ENCODE measurements at places on chromosomes 12 and 14.

GRCh38 chr14:30125322-30125979, 197.8 kb upstream of the PRKD1 start:
- no peak for DNase-seq

GRCh38 chr12:80422550-80422949, 21.5 kb upstream of the PTPRQ start:
- no peak for DNase-seq

DNA sequence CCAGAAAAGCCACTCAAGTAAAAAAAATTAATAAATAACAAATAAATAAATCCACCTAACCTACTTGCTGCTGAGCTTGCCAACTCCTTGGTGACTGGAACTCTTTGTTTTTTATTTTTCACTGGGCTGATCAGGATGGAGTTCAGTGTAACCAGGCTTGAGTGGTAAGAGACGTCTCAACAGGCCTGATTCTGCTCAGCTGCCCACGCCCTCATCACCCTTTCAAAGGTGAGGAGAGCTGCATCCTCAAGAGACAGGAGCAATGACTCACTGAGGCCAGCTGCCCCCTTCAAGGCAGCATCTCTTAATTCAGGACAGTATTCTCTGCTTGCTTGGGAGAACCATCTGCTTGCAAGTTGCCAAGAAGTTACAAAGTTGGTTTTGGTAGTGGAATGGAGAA, 111.9 kb upstream of the CPM start:
- no peak for DNase-seq

DNA sequence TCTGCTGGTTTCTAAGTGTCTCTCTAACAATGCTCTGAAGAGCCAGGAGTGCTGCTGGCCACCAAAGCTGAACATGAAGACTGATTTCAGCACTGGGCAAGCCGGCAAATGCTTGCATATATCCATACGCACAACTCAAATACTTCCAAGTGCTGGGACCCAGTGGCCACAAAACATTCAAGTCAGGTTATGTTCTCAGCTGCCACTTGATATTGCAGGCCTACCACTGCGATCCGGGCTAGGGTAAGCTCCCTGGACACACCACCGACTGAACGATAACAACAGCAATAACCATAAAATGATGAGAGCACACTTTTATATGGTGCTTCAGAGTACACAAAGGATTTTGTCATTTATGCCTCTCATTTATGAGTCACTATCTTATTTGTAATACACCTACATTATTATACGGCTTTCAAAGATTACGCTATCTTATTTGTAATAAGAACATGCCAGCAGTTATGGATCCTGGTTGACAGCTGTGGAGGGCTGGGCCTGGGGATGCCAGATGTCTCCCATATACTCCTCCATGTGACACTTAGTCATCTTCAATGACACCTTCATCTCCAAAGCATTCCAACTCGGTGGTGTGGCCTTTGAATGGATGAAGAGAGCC, 35.5 kb downstream of the CRACR2A start:
- no peak for DNase-seq

- DNase-seq, result no peak
These were observed 4.7 kb downstream of the ZDHHC17 start for GRCh38 chr12:76768576-76768975.

GRCh38 chr14:88037325-88037724, 32.4 kb downstream of the GPR65 start:
- no peak for DNase-seq

DNA sequence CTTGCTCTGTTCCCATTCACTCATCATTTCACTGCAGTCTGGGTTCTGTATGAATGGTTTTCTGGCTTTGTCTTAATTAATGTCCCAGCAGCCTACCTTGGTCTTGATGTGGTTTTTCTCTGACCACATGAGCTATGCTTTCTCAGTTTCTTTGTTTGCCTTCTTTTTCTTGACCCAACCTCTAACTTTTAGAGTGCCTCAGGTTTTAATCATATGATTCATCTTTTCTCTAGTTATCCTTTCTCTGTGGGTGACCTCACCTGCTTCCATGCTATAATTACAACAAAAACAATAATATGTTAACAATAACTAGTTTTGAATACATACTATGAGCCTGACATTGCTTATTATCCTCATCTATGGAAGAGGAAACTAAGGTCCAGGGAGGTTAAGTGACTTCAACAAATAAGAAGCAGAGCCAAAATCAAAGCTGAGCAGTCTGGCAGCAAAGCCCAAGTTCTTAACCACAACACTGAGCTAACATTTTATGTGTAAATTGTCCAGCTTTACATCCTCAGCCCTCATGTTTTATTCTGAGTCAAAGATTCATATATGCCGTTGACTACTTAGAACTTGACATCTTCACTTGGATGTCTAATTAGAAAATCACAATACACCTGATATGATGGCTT, 4.7 kb upstream of the EPYC start:
- DNase-seq, result no peak

DNA sequence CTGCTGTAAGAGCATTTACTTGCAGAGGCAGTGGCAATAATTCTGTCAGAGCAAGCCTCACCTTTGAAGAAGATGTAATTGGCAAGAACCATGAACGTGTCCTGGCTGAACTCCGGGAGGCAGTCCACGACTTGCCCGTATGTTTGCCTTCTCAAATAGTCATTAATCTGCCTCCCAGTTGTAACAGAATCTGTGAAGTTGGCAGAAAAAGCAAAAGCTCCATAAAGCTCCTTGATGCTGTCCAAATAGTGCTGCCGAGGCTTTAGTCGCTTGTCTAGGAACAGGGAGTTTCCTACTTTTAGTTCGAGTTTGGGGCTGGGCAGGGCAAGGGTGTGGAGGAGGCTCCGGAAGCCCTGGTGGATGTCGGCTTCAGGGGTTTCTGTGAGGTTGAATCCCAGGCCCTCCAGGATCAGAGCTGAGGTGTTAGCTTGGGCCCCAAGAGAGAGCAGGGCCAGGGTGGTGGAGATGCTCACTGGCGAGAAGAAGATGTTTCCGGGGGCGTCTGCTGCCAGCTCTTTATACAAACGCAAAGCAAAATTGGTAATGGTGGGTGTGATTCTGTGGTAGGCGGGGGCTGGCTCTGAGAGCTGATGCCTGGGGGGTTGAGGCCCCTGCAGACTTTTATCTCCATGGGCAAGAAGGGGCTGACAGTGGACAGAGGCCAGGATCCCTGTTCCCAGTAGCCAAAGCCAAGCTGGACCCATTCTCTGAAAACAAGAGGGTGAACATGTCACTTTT, 4.4 kb downstream of the SERPINA11 start:
- no peak for DNase-seq

DNA sequence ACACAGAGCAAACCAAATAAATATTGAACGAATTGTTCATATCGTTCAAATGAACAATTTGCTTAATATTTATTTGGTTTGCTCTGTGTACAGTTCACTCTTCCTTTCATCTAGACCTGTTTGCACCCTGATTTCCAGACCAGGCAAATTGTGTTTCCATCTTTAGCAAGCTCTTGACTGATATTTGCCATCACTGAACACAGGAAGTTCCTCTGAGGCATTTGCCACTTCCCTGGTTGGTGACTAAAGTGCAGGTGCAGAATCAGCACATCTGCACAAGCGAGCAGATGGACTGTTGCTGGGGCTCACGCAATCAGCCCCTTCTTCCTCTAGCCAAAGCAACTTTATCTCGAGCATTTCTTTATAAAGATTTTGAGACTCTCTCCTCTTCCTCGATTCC, 112.9 kb downstream of the DAAM1 start:
- DNase-seq, result peak; percentile 1

DNA sequence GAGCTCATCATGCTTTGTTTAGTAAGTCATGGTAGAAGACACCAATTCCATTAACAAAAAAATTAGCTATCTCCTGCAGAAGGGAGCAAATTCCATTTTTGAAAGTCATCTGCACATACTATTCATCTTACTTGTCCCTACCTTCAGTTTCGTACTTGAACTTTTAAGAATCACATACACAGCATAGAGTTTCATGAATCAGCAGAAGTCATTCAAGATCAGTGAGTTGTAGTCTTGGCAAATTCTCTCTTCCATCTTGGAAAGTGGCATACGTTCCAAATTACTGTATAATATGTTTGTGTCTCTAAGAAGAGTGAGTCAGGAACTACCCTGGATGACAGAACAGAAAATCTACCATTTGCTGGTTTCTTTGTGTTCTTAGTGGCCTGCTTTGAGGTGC, 14.1 kb downstream of the VRK1 start:
- no peak for DNase-seq

- DNase-seq, result no peak
These were observed 184.8 kb downstream of the PIK3C2G start for GRCh38 chr12:18446061-18446644.

DNA sequence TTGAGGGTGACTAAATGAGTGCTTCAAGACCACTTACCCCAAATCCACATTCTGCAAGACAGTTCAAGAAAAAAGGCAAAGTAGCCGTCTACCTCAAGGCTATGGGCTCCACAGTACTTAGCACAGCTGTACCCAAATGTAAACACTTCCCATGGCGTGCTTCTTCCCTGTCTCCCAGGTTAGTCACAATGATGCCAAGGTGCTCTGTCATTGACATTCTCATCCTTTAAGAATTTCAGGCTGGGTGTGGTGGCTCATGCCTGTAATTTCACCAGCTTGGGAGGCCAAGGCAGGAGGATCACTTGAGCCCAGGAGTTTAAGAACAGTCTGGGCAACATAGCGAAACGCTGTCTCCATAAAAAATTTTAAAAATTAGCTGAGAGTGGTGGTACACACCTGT, 51.2 kb upstream of the CERS5 start:
- DNase-seq, result no peak

DNA sequence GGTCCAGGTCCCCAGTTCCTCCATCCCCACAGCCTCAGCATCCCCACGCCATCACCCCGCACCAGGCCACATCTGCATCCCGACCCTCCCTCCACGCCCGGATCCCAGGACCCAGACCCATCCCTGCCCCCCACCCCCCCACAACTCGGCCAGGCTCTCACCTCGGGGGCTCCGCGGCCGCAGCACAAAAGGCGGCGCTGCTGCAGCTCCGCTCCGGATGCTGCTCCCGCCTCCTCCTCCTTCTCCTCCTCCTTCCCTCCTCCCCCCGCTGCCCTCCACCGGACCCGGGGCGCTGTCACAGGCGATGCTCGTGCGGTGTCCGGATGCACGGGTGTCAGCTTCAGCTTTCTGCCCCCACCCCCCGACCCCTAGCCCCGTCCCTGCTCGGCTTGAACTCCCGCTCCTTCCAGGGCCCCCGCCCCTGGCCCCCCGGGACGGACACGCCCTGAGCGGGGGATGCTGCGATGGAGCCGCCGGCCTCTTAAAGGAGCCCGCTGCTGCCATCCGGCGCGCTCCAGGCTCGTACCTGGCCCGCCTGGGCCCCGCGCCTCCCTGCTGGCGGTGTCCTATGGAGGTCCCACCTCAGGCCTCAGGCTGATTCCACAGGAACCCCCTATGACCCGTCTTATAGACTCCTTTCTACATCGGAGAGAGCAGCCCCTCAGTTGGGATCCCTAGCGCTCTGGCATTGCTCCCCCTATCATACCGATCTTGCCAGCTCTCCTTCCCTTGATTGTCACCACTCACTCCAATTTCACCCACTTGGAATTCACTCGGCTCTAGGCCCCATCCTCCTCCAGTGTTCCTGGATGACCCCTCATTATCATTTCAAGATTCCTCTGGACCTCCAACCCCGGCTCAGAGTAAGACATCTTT, at the start of gene MAP3K12:
MAP3K12 (minus strand) TSS at position 193 of the 876 bp plus-strand sequence. CDS start 12,067 bp downstream, outside the sequence.
- DNase-seq, result peak; percentile 57

DNA sequence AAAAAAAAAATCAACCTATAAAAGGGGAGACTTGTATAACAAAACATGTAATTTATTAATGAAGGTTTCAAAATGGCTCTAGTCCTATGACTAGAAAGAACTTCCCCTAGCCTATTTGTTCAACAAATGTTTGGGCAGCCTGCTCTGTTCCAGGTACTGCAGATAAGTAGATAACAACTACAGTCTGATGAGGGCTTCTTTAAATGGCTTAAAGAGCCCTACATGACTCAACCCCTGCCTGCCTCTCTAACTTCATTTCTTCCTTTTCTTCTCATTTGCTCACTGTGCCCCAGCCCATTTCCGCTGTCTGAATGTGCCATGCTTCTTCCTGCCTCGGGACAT, 21.5 kb downstream of the ALDH6A1 start:
- no peak for DNase-seq

DNA sequence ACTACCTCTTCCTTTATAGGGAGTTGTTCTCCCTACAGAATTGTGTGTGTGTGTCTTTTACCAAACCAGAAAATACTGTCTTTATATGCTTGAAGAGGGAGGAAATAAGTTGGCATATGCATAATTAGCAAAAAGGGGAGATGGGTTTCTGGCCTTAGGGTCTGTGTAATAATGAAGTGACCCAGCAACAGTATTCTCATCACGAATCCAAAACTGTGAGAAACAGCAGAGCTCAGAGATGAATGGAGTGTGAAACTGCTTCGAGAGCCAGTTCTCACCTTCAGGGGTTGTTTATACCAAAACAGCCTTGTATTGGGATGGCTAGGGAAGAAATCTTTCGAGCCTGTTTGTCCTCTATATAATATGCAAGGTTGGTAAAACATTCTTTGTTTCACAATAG, 227.5 kb downstream of the MON2 start:
- DNase-seq, result no peak

DNA sequence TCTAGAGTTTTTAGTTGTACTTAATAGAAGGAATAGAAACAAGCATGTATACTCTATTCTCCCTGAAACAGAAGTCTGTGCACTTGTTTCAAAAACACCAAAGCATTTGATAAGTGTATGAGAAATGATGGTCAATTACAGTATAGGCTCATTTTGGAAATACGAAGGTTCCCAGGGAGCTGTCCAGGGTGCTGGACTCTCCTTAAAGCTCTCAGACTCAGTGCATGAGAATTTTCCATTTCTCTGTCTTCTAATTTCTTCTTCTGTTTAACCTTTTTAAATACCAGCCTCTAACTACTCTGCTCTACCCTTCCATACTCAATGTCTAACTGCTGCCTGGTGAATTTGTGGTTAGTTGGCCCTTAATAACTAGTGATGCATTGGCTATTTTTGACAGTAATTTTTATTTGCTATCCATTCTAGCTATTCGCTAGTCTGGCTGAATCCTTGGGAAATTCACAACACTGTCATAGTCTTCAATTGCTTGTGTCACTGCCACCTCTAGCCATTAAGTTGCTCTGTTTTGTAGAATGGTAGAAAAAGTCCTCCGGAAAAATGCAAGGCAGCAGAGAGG, 229.2 kb downstream of the NRXN3 start:
- no peak for DNase-seq

DNA sequence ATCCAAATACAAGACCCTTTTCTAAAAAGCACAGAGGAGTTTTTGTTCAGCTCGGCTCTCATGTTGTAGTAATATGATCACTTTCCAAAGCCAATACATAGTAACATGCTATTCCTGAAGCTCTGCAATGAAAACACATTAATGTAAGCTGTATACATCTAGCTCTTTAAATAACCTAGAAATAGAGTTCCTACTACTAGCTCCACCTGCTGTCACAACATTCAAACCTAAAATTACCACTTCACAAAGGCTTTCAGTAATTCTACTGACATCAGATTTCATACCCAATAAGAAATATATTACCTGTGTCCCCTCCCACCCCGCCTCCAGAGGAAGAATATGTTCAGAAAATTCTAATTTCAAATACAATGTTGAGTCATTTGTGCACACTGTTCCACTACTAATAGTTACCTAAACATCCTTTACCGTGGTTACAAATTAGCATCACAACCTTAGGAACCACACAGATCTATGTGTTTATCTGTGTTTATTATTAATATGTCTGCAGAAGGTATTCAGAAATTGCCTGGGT, 17.8 kb downstream of the EFCAB11 start:
- DNase-seq, result no peak
